ENCODE measurements at places on chromosomes 5 and 9.

DNA sequence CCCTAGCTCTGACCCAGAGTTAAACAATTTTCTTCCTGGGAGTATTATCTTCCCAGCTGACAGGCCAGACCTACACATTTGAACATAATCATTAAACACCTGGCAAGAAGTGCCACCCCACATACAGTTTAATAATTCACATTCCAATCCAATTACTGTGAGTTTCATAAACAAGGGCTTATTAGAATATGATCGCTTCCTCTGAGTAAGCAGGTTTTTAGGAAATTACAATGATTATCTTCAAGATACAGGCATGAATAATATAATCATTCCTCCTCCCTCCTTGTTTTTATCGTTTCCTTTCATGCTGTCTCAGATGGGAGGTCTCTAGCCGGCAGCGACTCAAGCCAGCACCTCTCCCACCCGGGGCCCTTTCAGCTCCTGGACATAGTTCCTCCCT lies 15.8 kb upstream of the KIF4B start:
- DNase-seq = no peak

DNA sequence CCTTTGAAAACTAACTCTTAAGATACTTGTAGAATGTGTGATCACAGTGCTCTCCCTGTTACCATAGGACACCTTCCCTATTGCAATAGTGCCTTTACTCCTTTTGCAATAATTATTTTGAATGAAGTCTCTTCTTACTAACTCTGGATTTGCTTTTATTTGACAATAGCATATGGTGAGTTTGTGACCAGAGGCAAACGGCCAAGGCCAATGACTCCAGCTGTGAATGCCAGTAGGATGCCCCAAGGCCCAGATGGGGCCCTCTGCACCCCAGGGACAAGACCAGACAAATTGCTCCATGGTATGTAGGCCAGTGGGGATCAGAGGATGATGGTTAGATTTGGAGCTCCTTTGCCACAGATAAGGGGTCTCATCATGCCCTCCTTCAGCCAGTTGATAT lies 116.9 kb downstream of the NPR3 start:
- no peak for DNase-seq

DNA sequence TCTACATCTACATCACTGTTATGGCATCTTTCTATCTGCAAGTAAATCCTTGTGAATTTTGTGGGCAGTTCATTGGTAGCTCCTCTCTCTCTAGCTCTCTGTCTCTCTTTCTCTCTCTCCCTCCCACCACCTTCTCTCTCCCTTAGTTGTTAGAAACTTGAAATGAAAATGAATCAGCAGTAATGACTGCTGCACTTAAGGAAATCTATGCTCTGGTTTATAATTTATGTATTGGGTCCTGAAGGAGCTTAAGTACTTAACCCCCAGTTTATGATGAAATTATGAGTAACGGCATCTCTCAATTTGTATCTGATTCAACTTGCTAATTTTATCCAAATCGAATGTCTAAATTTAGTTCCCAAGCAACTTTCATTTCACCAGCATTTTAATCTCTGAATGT lies 52.0 kb upstream of the PTGER4 start:
- DNase-seq = no peak

GRCh38 chr5:56737951-56738606 lies 77.3 kb upstream of the MAP3K1 start:
- DNase-seq = no peak

- DNase-seq = no peak
Measured at GRCh38 chr5:124371111-124371706, 375.2 kb downstream of the ZNF608 start.

GRCh38 chr9:100213730-100214477 lies 114.9 kb downstream of the INVS start:
- DNase-seq = no peak
